Activated T-helper 1 cell treated with anti-CD3 and anti-CD28 coated beads, Interleukin-2, amount 50 U/mL, for 16 hours (primary cell): ENCODE measurements at places on chromosomes 5 and 9.

DNA sequence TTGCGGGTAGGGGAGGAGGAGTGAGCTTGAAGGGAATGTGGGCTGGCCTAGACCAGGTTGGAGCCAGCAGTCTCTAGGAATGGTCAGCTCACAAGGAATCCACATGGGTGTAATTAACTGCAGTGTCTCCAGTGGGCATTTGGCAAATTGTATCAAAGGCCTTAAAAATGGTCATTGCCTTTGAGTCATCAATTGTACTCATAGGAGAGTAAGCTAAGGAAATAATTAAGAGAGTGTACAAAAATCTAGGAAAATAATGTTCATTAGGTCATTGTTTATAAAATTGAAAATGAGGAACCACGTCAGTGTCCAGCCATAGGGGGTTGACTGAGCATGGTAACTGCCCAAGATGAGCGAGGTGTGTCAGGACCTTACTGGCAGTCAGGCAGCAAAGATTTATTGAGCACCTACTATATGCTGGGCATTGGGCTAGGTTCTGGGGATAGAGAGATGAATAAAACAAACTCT lies 29.8 kb upstream of the RPL26L1 start:
- no peak for DNase-seq

DNA sequence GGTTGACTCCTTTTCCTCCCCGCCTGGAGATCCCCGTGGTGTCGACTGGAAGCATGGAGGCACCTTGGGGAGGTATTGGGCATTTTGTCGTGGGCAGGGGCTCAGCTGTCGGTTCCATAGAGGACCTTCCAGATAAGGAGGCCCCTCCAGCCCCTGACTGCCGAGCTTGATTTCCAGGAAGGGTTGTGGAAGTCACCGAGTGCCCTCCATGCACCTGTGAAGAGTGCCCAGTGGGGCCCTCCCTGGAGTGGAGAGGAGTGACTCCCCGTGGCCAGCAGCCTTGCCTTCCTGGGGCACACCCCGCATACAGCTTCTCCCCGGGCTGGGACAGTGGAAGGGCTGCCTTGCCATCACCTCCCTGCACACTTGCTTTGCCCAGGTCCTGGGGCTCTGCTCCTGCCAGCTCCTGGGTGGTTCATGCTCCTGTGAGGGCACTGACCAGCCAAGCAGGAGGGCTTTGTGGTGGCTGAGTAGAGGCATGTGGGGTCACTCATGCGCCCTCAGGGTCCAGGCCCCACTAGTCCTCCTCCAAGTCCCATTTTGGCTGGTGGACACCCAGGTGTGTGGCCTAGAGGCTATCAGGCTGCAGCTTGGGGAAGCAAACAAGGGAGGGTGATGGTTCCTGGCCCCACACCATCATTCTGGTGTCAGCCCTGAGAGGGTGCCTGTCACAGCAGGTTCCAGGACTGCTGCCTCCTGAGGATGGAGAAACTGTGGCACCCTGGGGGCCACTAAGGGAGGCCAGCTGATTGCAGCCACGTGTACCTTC lies 133.0 kb downstream of the WNK2 start:
- no peak for DNase-seq

- DNase-seq: no peak
Measured at GRCh38 chr5:55343609-55344008, 35.8 kb downstream of the MTREX start.

DNA sequence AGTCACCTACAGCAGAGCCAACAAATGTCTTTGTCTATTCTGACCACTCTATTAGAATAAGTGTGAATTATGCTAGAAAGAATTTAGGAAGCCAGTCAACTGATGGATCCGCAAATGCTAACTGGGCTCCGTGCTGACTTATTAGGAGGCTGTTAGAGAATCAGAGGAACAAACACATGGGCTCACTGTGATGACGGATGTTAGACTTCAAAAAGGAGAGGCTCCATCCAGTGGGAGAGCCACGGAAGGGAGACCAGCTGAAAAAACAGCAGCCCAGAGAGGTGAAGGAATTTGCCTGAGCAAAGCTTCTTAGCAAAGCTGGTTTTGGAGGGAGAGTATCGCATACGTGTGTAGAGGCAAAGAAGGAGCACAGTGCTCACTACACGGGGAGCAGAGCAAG lies 5.8 kb upstream of the TGFBI start:
- no peak for DNase-seq

DNA sequence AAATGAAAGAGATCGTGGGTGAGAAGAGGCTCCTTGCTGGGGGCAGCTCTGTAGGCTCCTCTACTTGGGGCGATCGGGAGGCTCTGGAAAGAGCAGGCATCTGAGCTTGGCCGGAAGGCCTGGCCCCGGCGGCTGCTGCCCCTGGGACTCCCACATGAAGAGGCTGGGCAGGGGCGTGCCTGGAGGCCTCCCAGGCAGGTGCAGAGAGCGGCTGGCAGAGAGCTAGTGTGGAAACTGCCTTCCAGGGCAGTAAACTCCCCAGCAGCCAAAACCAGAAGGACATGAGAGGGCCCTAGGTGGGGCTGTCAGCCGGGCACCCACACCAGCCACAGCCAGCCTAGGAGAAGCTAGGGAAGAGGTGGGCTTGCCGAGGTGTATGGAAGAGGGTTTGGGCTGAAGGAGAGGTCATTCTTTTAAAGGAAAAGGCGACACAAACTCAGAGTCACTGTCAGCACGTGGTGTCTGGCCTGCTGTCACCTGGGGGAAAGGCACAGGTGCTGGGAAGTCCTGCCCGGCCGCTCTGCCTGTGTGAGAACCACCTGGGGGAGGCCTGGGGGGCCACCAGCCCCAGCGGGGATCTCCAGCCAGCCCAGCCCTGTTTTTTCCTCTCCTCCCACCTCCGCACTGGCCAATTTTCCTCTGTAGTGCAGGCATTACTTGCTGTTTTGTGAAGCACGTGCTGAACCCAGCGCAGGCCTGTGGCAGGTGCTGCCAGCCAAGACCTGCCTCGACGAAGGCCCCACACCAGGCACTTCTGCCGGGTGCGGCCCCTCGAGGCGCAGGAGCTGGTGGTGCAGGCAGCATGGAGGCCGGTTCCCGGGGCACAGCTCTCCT lies 44.8 kb upstream of the EGFL7 start:
- DNase-seq: no peak
